ENCODE measurements at places on chromosomes 16 and 17. TPM values are rescaled to one million over a fixed set of nuclear protein-coding genes. Genes with fewer than 3 reads are reported as not detected.

SCPEP1 gene
- polyA plus RNA-seq = 38.1 TPM

CTF1 gene
- 1.9 TPM for polyA plus RNA-seq

KRTAP9-2 gene
- polyA plus RNA-seq = not detected

RSAD1 gene
- 27.9 TPM for polyA plus RNA-seq

SPNS3 gene
- 0.24 TPM for polyA plus RNA-seq

FAHD1 gene
- polyA plus RNA-seq = 28.5 TPM

VEZF1 gene
- polyA plus RNA-seq = 23.9 TPM

All from adipose tissue (tissue), 3 donors.